Spleen (tissue), 13 donors: ENCODE measurements at places on chromosomes 7 and 10. TPM values are rescaled to one million over a fixed set of nuclear protein-coding genes. Genes with fewer than 3 reads are reported as not detected.

The SPDYE5 gene
- polyA plus RNA-seq, result not detected

DNA sequence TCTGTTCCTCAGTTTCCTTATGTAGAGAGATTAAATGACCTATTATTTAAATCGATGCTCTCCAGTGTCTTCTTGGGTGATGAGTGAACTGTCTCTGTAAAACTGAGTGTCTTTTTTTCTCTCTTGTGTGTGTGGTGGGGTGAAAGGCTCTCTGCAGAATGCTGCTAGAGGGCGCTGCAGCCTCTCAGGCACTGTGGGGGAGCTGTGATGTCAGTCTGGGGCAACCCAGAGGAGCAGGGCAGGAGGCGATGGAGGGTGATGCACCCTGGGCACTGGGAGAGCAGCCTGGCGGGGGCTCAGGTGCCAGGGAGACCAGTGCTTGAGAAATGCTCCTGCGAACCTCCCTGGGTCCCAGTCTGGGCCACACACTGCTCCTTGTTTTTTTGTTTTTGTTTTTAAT is 110.1 kb upstream of the POM121L12 start:
- DNase-seq, result no peak

GRCh38 chr10:86598151-86598550 is 56.2 kb upstream of the OPN4 start:
- DNase-seq, result no peak

- DNase-seq, result no peak
These were observed 108.6 kb downstream of the ARHGAP22 start for GRCh38 chr10:48496105-48496830.

The HOXA13 gene
- not detected for polyA plus RNA-seq

The ZNF3 gene
- polyA plus RNA-seq, result 14.8 TPM

GRCh38 chr10:13873196-13873595 is 286.4 kb downstream of the PRPF18 start:
- no peak for DNase-seq

The OGDHL gene
- 0.11 TPM for polyA plus RNA-seq

The PVRIG gene
- 30.2 TPM for polyA plus RNA-seq
